ENCODE measurements at places on chromosomes 16 and 17.

GRCh38 chr16:87203060-87203656 is 114.0 kb downstream of the C16orf95 start:
- peak; percentile 82 for DNase-seq

GRCh38 chr17:67518876-67519275 is 141.8 kb downstream of the PITPNC1 start:
- no peak for DNase-seq

DNA sequence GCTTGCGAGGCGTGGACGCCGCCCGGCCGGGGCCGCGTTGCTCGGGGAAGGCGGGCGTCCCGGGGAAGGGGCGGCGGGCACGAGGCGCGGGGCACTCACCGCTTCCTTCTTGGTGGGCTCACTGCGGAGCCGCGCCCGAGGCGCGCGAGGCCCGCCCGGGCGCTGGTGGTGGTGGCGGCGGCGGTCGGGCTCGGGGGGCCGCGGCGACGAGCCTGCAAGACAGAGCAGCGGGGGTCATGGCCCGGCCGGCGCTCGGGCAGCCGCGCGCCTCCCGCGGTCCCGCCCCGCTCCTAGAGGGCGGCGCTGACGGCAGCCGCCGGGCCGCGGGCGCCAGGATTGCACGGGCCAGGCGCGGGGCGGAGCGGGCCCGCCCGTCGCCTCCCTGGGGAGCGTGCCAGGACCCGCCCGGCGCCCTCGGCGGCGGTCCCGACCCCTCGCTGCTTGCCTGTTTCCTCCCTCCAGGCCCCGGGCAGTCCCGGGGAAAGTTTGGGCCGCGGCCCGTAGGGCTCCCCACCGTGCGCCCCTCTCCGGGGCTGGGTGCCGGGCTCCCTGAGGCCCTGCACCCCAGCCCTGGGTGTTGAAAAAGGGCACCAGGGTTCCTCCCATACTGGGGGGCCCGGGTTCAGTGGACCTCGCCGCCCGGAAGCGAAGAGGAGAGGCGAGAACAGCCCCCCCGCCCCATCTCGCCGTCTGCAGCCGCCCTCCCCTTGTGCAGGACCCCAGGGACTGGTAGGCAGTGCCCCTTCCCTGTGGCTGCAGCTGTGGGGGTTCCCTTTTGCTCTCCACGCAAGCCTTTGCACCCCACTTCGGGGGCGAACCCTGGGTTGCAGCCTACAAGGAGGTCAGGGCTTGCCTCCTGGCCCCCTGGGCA is at the start of gene C16orf74:
C16orf74 (minus strand) TSS at position 270 of the 871 bp plus-strand sequence. CDS start 15,879 bp downstream, outside the sequence.
- DNase-seq = no peak

DNA sequence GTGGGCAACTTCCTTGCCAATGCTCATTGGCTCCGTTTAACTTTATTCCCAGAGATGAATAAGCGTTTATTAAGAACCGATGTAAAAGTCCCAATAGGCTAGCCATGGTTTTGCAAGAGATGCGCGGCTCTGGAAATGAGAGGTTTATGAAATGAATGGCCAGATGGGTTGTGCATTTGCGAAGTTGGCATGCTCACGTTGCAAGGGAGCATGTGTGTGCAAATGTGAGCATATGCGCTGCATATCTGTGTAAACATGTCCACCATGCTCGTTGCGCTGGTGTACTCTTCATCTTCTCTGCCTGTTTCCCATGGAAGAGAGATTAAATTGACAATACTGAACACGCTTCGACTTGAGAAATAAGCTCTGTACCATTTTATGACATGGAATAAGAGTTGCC is 848.6 kb upstream of the RBFOX1 start:
- no peak for DNase-seq

DNA sequence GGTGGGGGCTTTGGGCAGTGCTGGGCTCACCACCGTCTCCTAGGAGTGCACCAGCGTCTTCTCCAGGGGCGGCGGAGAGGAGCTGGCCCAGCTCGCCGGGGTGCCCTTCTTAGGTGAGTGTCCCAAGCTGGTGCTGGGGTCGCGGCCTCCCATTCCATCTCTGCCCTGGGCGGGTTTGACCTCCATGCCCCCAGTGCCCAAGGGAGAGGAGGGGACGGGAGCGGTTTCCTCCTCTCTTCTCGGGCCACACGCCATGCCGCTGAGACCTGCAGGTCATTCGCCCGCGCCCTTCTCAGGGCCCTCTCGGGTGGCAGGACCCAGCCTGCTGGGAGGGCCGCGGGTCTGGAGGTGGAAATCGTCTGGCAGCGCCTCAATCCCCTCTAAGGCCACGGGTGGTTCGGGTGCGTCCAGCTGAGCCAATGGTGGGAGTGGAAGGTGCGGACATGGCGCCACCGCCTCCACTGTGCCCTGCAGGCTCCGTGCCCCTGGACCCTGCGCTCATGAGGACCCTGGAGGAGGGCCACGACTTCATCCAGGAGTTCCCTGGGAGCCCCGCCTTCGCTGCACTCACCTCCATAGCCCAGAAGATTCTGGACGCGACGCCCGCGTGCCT is 5.3 kb downstream of the IGFALS start:
- peak; percentile 44 for DNase-seq

GRCh38 chr16:86089991-86090390 is 191.0 kb downstream of the IRF8 start:
- no peak for DNase-seq

- DNase-seq = no peak
Observed at GRCh38 chr17:40699853-40700252, 3.7 kb downstream of the KRT24 start.

DNA sequence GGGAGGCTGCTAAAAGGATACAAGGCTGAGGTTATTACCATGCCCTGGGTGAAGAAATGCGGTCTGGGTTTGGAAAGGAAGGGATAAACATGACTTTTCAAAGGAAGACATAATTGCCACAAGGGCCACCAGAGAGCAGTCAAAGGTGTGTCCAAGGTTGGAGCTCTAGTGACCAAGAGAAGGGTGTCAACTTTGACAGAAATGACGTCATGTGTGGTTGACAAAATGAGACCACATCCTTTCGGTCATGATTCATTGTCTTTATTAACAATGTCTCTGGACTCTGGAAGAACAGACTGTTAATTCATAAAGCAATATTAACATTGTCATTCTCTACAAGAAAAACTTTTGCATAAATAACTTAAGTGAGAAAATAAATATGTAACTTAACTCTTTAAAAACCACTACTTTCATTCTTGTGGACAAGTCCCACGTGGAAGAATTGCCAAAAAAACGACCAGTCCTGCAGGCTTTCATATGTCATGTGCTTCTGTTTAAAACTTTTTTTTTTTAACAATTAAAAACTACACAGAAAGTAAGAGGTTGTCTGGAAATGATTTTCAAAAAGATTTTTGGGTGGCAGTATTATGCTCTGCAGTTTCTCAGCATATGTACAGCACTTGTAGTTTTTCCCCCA is 5.0 kb downstream of the SOST start:
- DNase-seq = no peak

GRCh38 chr17:83195330-83196023 is 116.1 kb downstream of the METRNL start:
- DNase-seq = no peak

- DNase-seq = peak; percentile 38
Observed at GRCh38 chr17:64784353-64785010, 122.4 kb upstream of the SMURF2 start.

DNA sequence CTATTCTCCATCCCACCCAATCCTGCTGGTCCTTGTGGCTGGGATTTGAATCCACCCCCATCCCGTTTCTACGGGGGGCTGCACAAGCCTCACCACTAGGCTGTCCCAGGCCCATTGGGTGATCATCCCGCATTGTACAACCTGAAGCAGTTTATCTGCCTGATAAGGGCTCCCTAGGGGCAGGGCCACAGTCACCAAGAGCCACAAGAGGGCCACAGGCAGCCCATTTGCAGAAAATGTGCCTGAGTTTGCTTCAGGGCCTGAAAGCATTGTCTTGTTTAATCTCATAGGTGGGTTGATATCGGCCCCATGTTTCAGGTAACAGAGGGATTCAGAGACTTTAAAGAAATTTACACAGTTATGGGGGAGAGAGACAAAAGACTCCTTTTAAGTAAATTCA is 245.0 kb downstream of the CPPED1 start:
- no peak for DNase-seq

- no peak for DNase-seq
Observed at GRCh38 chr17:22300731-22301352, 608.5 kb downstream of the KCNJ18 start.

GRCh38 chr17:46943501-46944393 is 20.8 kb downstream of the GOSR2 start:
- no peak for DNase-seq

DNA sequence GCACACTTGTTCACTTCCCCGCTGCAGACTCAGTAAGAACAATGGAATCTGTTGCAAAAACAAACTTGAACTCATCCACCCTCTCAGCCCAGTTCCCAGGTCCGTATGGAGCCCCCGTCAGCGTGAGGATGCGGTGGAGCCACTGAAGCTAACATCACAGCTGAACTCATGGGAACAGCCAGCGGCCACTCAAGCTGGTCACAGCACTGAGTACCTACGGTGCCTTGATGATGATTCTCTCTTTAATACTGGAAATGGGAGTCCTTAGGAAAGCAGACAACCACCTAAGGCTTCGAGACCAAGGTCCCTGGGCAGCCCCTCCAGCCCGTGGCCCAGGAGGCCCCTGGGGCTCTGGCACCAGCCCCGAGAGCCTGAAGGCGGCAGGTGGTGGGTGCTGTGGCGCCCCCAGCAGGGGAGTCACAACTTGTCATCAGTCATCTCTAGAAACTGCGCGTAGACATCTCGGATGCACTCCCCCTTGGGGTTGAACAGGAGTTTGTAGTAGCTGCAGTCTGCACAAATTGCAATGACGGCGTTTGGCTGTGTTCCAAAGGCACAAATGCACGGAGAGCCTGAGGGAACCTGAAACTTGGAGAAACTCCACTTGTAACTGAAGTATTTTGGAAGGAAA is 31.0 kb upstream of the RHOT1 start:
- DNase-seq = peak; percentile 59

GRCh38 chr16:17403859-17404545 is 66.8 kb downstream of the XYLT1 start:
- no peak for DNase-seq

- peak; percentile 47 for DNase-seq
Observed at GRCh38 chr16:22317001-22317530, 19.9 kb downstream of the POLR3E start.

GRCh38 chr17:67836205-67836987 is 11.1 kb downstream of the BPTF start:
- DNase-seq = no peak

DNA sequence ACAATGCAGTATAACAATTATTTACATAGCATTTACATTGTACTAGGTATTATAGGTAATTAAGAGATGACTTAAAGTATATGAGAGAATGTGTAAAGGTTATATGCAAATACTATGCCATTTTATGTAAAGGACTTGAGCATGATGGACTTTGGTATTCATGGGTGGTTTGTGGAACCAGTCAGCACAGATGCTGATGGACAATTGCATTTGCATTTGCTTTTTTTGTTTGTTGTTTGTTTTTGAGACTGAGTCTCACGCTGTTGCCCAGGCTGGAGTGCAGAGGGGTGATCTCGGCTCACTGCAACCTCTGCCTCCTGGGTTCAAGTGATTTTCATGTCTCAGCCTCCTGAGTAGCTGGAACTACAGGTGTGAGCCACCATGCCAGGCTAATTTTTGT is 36.0 kb downstream of the BCAS3 start:
- DNase-seq = no peak

GRCh38 chr17:2262135-2262587 is 41.4 kb downstream of the SMG6 start:
- no peak for DNase-seq

- no peak for DNase-seq
Observed at GRCh38 chr16:54812229-54812628, 118.4 kb upstream of the IRX5 start.

DNA sequence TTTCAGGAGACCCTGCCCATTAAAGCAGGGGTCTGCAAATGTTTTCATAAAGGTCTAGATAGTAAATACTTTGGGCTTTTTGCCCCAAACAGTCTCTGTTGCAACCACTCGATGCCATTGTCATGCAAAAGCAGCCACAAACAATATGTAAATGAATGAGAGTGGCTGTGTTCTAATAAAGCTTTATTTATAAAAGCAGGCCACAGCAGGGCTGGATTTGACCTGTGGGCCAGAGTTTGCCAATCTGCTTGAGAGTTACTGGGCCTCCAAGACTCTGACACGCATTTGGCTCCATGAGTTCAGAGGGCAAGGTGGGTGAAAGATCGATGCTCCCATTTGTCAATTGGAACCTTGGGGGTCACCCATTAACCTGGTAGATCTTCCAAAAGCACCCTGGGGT is 217.3 kb upstream of the SDK2 start:
- no peak for DNase-seq

GRCh38 chr17:57471868-57472368 is 215.6 kb downstream of the MSI2 start:
- DNase-seq = no peak

GRCh38 chr17:42679492-42680330 is 1.9 kb downstream of the CCR10 start:
- peak; percentile 87 for DNase-seq

DNA sequence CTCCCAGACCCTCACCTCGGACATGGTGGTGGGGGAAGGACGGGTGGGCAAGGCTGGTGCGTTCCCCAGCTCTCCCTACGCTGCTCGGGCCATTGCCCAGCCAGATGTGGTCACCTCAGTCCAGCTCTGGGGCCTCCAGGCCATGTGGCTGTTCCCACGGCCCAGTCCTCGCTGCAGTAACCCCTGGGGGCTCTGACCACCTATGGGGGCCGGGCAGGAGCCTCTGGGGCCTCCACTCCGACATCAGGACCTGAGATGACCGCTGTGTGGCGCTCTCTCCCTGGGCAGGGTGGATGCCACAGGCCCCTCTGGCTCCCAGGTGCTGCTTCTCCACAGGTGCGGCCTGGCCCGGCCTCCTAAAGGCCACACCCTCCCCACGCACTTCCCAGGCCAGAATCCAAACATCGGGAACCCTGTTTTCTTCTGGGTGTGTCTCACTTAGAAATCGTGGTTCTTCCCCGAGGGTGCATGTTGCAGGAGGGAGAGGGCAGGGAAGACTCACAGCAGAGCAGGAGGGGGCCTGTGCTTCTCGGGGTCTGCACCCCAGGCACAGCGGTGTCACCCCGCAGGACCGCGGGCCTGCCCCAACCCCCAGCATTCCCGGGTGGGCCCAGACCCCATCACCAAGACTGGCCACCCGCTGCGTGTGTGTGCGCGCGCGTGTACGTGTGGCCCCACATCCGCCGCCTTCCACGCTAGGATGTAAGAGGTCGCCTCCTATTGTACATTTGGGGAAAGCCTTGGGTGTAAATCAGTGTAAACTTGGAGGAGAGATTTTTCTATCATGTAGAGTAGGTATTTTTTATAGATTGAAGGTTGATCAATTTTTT is 5.9 kb upstream of the CAPN15 start:
- DNase-seq = no peak

- no peak for DNase-seq
Observed at GRCh38 chr17:37089956-37090355, 141.2 kb downstream of the AATF start.

Measured in activated CD8-positive, alpha-beta memory T cell treated with anti-CD3 and anti-CD28 coated beads, Interleukin-2, amount 50 U/mL, for 48 hours (primary cell).